Right ventricle myocardium superior (tissue), 1 donor: ENCODE measurements at places on chromosomes 4 and X. TPM values are rescaled to one million over a fixed set of nuclear protein-coding genes. Genes with fewer than 3 reads are reported as not detected.
A peak's percentile ranks its signal among the peaks of the same experiment; 100 is the strongest.

Gene TMEM192
- 15.8 TPM for total RNA-seq

Gene NLGN4X
- 3.0 TPM for total RNA-seq

Gene SYN1
- 10.9 TPM for total RNA-seq

Gene BCLAF3
- 6.5 TPM for total RNA-seq

Gene NKX6-1
- total RNA-seq: not detected

Gene AFAP1
- 6.2 TPM for total RNA-seq

Gene PAGE5
- not detected for total RNA-seq

Gene ANKRD50
- total RNA-seq: 5.3 TPM

GRCh38 chrX:150837845-150838244 is 60.6 kb downstream of the CD99L2 start:
- no peak for DNase-seq

GRCh38 chrX:154032160-154032559 is 12.5 kb upstream of the IRAK1 start:
- no peak for DNase-seq

GRCh38 chr4:107392951-107393350 is 327.1 kb downstream of the PAPSS1 start:
- no peak for DNase-seq

DNA sequence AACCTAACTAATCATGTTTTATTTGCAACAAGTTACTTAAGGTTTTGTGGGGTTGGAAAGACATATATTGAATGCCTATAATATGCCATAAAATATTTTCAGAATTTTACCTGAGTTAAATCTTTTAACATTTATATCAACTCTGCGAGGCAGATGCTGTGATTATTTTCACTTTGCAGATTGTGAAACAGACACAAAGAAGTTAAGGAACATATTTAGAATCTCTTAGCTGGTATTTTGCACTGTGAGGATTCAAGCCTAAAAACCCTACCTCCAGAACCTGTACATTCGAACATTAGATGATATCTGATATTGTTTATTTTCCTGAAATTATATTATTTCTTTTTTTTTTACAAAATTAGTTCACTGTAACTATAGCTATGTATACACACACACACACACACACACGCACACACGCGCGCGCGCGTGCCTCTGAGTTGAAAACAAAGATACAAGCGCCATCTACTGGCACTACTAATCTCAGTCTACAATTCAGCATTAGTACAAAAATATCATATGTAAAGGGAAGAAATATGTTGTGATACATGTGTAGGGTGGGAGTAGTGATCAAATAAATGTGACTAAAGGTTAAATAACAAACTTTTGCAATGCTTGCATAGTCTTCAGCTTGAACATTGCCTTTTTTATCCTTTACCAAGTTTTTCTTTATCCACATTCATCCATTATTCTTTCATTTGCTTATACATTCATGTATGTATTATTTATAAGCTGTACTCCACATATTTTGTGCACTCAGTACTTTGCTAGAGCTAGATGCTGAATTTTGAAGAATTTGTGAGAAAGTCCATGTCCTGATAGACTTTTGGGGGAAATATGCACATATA is 61.5 kb downstream of the ANXA10 start:
- DNase-seq: peak; percentile 91

DNA sequence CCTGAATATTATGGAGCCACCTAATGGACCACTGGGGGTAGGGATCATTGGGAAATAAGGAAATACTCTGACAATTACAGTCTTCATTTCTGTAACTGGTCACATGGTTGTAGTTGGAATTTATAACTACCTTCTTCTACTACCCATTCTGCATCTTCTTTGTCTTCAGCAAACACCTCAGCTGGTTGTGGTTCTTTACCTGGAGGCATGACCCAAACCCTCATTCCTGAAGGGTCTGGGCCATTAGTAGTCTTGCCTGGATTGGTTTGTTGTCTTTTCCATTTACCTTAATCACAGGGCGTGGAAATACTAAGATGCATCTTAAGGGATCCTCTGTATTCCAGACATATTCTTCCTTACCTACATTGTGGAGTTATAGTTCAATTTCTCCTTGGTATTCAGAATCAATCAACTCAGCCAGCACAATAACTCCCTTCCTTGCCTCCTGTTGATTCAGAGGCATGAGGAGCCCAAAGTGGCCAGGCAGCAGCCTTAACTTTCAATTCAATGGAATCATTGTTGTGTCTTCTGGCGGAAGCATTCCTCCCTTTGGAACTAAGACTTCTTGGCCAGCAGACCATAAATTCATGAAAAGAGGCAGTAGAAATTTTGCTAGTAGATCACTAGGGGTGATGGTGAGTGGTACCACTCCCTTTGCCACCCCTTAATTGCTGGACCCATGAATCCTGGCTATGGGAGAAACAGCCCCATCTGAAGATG is 75.7 kb upstream of the RAP2C start:
- DNase-seq: no peak

DNA sequence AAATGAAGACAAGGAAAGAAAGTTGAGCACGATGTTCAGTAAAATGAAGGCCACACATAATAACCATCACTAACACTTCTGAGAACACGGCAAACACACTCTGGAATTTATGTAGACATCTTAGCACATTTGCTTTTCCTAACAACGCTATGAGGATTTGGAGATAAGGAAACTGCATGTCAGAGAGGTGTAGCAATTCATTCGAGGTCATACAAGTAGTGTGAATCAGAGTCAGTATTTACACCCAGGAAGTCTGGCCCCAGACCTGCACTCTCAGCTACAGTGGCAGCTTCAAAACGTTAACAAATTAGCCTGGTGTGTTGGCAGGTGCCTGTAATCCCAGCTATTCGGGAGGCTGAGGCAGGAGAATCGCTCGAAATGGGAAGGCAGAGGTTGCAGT is 253.4 kb downstream of the PDGFC start:
- DNase-seq: no peak

- DNase-seq: no peak
Observed at GRCh38 chr4:7924163-7924562, 15.5 kb downstream of the AFAP1 start.

- no peak for DNase-seq
Observed at GRCh38 chrX:134925551-134925950, 65.2 kb upstream of the SMIM10 start.

DNA sequence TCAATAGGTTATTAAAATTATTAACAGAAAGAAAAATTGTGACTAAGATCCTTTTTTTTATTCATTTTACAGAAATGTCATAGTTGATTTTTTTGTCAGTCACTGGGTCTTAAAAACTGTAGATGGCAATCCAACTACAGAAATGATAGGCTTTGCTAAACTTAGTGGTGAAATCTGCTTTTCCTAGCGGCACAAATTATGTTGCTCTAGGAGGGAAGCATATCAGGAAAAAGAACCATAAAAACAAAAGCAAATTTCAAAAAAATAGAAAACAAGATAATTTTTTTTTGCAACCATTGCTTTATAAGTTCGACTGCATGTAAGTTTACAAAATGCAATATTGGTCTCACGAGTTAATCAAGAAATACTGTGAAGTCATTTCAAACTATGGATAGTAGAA is 443.5 kb upstream of the IGFBP7 start:
- DNase-seq: no peak

GRCh38 chr4:176150356-176150682 is 45.1 kb downstream of the SPATA4 start:
- no peak for DNase-seq

- DNase-seq: no peak
Observed at GRCh38 chr4:89537281-89537680, 229.7 kb upstream of the GPRIN3 start.

DNA sequence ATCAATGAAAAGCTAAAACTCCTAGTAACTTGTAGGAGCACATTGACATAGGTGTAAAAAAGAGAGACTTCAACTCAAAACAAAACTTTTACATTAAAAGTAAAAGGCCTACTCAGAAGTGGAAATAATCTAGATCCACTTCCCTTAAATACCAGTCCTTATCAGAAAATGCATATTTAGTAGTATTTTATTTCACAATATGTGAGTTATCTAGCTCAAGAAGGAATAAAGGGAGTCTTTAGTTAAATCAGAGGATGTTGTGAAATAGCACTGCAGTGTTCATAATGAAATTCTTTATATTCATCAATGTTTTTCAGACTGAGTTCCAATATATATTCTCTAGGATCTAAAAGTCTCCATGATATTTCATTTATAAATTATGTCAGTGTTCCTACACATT is 715.0 kb downstream of the GRID2 start:
- no peak for DNase-seq

- DNase-seq: no peak
Observed at GRCh38 chrX:32520789-32521188, 690.6 kb downstream of the DMD start.

GRCh38 chr4:153204247-153204671 is at the start of gene TRIM2:
TRIM2 (plus strand) TSS chr4:153204443; CDS start chr4:153204531, 88 bp downstream.
- peak; percentile 81 for DNase-seq

DNA sequence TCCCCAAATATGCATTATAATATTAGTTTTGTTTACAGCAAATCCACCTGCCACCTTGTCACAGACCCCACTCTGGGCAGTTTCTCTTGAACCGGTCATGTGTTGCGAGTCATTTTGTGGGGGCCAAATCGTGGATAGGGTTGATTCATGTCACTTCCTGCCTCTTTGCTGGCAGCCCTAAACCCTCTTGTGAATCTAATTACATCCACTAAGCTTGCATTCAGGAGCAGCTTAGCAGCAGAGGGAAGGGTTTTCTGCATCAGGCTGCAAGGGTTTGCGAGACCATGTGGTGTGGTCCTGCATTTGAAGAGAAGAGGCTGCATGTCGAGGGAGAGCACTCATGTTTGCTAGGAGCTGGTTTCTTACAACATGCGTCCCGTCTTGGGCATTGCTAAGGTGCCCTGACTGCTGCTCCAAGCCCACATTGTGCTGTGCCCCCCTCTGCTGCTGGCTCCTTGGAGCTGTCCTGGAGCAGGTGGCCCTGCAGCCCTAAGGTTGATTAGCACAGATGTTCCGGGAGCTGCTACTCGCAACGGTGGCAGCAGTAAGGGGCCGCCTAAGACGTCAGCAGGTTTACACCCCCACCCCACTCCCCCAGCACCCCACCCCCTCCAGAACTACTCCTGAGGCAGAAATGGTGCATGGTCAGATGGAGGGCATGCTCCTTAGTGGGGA is 88.9 kb upstream of the CLDN34 start:
- DNase-seq: no peak

DNA sequence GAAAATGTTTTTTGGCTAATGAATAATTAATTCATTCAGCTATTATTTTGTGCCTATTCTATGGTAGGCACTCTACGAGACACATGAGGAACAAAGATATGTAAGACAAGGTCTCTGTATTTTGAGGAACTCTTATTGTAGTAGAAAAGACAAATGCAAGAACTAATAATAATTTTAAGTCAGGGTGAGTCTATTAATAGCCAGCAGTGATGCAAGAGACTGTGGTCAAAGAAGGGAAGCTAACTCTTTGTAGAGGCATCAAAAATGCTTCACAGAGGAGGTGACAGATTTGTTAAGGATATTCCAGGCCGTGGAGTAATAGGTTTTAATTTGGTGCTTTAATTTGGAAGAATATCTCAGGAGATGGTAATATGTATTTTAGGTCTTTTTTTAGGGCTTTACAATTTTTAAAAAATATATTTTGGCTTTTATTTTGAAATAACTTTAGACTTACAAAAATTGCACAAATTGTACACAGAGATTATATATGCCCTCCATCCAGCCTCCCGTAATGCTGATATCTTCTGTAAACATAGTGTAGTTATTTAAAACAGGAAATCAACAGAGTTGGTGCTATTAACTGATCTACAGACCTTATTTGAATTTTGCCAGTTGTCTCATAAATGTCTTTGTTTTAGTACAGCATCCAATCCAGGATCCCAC is 48.1 kb downstream of the DCLK2 start:
- DNase-seq: no peak

GRCh38 chr4:145679520-145679919 is 426 bp upstream of the C4orf51 start:
- DNase-seq: peak; percentile 46
